ENCODE measurements at places on chromosomes 7 and 10.

DNA sequence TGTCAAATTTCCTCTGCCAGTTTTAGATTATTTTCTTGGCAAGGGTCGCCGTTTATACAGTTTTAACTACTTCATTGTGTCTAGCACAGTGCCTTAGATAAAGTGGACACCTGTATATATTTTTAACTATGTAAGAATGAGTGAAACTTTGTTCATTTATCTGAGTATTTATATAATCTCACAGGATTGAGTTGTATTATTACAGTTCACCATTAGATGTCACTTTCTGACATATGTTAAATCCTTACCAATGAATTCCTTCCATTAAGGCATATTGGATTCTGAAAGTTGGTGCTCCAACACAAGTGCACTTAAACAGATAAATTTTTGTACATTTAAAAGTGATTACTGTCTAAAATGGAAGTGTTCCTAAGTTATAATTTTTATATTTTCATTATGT, 43.0 kb downstream of the ZMYND11 start:
- DNase-seq, result no peak

DNA sequence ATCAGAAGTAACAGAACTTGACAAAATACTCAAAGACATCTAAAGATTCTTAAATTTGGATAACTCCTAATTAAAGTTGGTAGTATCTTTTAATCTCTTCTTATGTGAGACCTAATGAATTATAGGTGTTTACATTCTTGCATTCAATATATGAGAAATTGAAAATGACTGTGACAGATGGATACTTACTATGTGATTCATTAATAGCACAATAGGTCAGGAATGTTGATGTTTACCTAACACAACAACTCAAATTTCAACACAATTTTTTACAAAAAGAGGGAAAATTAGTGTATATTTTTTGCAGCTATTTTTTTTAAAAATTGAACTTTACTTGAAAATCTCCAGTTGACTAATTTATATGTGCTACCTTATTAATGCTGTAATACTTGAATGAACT, 31.7 kb upstream of the MCU start:
- no peak for DNase-seq

- DNase-seq, result no peak
Measured at GRCh38 chr7:42210333-42210732, 26.7 kb downstream of the GLI3 start.

GRCh38 chr7:15801041-15801440, 114.6 kb upstream of the MEOX2 start:
- no peak for DNase-seq

GRCh38 chr7:13878154-13878553, 111.3 kb downstream of the ETV1 start:
- no peak for DNase-seq

GRCh38 chr7:45149606-45150005, 8.0 kb upstream of the RAMP3 start:
- DNase-seq, result no peak

DNA sequence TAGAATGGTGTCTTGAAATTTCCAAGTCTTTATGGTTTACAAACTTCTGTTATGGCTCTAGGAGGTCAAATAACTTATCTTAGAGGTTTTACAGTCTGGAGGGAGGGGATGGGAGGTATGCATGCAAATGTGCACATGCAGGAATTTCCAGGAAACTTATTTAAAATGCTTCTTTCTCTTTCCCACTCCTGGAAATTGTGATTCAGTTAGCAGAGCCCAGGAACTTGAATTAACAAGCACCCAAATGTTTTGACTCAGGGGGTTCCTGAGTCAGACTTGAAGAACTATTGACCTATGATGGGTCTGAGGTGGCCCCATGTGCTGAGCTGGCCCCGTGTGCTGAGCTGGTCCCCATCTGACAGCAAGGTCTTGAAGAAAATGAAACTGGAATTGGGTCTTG, 669.4 kb downstream of the INHBA start:
- no peak for DNase-seq

GRCh38 chr10:94459385-94459784, 57.0 kb downstream of the TBC1D12 start:
- DNase-seq, result no peak

DNA sequence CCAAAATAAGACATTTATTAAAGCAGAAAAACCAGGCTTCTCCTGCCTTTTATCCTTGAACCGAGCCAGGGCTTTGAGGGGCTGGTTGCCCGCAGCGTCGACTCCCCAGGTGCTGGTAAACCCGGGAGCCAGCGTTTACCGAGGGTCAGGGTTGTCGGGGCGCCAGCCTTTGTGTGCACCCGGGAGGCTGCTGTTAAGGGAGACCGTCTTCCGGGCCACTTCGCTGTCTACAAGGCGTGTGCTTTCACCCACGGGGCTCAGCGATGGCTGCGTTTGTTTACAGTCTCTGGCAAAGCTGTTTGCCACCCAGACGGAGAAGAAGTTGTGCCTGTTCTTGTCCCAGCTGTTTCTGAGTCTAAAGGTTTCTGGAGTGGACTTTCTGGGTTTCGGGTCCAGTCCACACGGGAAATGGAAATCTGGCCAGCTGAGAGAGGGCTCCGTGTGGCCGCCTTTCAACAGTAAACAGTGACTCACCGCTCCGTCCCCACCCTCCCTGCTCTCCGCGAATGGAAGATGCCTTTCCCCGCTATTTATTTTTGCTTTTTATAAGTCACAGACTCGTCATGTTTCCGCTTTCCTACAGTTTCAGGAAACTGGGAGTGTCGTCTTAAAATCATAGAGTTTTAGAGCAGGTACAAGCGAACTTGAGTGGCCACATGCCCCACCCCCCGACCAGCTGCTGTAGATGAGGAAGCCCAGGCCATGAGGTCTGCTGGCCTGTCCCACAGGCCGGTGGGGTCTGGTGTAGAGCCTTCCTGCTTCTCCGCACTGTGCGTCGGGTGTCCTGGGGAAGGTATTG, 2.2 kb downstream of the MAFK start:
- DNase-seq, result peak; percentile 34

DNA sequence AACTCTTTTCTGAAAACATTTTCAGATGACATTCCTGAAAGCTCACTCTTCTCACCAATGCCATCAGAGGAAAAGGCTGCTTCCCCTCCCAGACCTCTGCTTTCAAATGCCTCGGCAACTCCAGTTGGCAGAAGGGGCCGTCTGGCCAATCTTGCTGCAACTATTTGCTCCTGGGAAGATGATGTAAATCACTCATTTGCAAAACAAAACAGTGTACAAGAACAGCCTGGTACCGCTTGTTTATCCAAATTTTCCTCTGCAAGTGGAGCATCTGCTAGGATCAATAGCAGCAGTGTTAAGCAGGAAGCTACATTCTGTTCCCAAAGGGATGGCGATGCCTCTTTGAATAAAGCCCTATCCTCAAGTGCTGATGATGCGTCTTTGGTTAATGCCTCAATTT, 16.5 kb downstream of the ANLN start:
- no peak for DNase-seq

DNA sequence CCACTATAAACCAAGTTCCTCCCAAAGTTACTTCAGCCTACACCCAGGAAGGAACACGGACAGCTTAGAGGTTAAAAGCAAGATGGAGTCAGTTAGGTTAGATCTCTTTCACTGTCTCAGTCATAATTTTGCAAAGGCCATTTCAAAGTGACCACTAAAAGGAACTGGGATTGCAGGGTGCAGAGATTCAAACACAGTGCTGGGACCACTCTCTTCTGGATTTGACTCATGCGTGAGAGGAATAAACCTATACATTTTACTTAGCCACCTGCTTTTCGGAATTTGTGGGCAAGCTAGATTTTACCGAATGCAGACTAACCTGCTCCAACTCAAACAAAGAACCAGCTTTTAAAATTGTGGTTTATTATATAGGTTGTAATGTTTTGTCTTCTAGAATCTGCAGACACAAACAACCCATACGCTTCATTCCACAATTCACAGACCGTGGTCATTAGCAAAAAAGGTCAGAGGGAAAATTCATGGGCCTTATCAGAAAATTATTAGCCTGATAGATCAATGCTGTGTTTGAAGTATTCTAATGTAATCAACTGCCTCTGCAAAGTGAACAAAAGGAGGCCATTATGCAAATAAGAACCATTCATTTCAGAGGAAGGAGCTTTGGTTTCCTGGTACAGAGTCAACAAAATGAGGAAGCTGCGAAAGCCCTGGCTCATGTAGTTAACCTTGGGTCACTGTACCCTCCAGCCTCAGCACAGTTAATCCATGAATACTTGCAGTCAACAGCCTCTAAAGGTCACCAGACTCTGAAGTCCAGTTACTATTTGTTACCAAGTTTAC, 342.7 kb upstream of the KLF6 start:
- no peak for DNase-seq

GRCh38 chr7:75776295-75776971, 4.4 kb upstream of the CCL26 start:
- DNase-seq, result peak; percentile 44

DNA sequence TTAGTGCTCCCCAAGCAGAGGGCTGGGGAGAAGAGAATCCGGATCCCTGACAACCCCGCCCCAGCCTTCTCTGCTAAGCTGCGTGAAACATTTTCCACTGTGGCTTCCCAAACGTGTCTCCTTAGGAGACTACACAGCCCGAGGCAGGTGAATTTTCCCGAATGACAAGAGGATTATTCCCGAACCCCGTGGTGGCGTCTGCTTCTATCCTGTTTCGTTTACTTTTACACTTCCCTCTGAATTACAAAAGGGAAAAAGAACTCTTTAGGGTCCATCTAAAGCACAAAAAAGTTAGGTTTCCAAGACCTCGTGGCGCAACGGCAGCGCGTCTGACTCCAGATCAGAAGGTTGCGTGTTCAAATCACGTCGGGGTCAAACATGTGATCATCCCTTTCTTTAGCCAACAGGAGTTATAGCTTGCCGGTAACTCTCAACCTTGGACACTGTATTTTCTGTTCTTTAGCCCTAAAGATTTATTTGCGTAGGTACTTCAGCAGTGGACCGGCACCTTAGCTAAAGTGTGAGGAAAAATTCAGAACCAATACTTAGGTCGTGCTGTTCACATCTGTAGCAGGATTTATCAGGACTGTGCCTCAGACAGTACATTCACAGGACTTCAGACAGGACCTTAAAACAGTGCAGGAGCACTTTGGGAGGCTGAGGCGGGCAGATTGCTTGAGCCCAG, 3.2 kb upstream of the ZNF789 start:
- DNase-seq, result no peak

DNA sequence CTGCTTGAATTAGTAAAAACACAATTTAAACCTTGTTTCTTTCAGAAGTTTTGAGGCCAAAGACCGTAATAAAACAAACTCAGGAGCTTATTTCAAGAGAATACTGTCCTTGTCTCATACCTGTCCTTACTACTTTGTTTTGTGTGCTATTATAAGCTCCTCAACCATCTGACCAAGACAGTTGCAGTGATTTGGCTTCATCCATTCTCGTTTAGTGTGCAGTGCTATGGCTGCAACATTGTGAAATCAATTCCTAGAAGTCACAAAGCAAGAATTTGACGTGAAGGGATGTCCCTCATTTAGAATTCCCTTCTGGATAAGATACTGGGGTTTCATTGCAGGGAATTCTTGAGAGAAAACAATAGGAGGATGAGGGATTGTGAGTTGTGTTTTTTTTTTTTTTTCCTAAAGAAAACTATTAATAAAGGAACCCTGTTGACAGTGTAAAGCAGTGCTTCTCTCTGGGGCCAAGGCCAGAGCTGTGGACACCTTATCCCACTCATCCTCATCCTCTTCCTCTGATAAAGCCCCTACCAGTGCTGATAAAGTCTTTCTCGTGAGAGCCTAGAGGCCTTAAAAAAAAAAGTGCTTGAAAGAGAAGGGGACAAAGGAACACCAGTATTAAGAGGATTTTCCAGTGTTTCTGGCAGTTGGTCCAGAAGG, at the start of gene OIT3:
TSS of gene OIT3 (plus strand) at position 604 of the 663 bp plus-strand sequence. CDS start 60 bp downstream, outside the sequence.
- DNase-seq, result no peak

DNA sequence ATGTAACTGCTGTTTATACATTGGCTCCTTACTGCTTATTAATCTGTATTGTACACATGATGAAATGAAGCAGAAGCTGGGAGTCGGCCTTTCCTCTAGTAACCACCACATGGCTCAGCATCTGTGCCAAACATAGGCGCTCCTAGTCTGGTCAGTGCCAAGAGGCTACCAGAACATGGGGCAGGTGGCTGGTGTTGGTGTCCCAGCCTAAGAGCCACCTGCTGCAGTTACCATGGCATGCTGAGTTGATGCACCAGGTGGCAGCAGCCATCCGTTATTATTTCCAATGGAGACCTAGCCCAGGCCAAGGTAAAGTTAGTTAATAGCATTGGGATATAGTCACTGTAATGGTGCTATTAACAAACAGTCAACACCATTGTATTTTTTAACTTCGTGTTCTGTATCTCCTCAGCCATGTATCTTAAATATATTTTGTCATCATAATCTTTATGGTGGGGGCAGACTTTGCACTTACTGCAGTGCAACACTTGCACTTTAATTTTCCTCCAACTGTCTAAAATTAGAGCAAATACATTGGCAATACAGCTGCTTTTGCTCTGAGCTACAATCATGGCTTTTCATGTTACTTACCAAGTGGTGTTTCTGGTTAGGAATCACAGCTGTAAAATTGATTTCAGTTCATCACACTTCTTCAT, 33.1 kb downstream of the HBP1 start:
- DNase-seq, result peak; percentile 17

- DNase-seq, result no peak
Measured at GRCh38 chr10:64288404-64288803, 767.2 kb downstream of the REEP3 start.

DNA sequence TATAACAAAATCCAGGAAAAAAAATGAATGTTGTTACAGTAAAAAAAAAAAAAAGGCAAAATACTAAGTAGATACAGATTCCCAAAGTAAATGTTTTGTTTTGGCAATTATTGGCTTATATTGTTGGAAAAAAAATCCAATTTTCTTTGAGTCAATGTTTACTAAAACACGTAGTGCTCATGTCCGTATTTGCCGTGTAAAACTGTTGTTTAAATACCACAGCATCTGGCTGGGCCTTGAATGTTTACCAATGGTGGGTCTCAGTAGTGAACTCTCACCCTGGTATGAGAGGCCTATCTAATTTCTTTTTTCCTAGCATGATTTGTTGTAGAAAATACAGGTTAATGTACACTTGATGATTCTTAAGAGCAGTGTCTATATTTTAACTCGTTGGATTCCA, 41.4 kb upstream of the SLC26A5 start:
- DNase-seq, result no peak

DNA sequence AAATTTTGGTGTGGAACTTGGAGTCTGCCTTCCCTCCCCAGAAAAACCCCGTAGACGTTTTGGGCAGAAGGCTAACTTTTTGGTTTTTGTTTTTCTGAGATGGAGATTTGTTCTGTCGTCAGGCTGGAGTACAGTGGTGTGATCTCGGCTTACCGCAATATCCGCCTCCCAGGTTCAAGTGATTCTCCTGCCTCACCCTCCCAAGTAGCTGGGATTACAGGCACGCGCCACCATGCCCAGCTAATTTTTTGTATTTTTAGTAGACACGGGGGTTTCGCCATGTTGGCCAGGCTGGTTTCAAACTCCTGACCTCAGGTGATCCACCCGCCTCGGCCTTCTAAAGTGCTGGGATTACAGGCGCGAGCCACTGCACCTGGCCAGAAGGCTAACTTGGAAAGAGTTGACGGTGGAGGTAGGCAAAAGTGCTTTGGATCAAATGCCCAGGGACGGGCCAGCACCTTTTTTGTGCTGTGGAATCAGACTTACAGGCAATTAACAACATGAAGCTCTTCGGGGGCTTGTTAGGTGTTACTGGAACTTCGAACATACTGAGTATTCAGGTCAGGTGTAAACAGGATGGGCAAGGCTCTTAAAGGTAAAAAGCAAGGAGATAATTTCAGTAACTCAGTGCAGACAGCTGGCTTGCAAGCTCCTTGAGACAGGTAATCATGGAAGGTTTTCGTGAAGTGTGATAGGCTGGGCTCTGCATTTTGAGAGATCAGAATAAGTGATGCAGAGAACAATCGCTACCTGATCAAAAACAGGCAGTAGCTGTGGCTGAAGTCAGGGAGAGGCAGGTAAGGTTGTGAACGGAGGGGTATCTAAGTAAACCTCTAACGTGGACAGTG, 1.8 kb downstream of the PPP1R35 start:
- no peak for DNase-seq
